ENCODE measurements at places on chromosomes 7 and 10.

- DNase-seq = no peak
These were observed 1.2 kb downstream of the PLOD3 start for GRCh38 chr7:101216001-101216859.

- DNase-seq = no peak
These were observed 691.8 kb downstream of the NXPH1 start for GRCh38 chr7:9125246-9125645.

DNA sequence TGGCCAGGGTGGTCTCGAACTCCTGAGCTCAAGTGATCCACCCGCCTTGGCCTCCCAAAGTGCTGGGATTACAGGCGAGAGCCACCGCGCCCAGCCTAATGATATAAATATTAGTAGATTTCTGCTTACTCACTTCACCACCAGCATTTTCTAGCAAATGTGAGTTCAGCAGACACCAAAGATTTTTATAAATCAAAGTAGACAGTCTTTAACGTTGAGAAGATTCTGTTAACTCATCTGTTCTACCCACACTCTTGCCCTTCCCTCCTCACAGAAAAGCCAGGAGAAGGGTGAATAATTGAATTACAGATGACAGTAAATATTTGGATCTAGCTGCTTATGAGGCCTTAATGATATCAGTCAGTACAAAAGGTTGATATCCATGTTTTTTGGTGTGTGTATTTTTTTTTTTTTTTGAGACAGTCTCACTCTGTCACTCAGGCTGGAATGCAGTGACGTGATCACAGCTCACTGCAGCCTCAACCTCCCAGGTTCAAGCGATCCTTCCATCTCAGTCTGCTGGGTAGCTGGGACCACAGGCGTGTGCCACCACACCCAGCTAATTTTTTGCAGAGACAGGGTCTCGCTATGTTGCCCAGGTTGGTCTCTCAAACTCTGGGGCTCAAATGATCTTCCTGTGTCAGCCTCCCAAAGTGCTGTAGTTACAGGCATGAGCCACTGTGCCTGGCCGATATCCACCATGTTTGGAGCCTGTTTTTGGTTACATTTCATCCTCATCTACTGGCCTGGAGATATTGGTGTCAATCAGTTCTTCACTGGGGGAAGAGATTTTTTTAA is 120.5 kb downstream of the CUX1 start:
- no peak for DNase-seq

DNA sequence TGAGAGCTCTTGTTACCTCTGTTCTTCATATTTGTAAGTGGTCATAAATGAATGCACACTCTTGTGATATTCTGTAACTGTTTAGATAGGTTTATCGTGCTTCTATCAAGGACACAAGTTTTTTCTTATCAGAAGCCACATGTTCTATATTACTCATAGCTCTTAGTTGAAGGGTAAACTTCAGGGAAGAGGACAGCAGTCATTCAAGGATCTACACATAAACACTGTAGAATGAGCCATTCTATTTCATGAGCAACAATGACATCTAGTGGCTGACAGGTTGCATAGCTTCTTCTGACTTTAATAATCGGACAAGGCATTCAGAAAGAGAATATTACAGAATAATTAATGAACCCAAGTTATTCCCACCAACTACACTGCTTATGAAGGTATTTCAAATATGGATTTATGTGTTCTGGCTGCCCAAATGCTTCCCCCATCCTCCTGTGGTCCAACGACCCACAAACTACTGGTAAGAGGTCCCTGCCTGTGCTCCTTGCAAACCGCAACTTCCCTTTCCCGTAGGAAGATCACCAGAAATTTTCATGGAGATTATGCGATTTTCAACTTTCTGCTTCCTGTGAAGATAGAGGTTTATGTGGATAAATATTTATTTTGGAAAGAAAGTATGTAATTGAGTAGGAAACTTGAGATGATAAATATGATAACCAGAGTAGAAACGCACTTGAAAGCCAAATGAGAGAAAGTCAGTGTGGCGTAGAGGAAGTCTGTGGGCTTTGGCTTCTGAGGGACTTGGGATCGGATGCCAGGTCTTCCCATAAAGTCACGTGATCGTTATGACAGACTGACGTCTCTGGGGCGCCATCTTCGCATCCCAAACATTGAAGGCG is 16.8 kb upstream of the ABCB5 start:
- no peak for DNase-seq

DNA sequence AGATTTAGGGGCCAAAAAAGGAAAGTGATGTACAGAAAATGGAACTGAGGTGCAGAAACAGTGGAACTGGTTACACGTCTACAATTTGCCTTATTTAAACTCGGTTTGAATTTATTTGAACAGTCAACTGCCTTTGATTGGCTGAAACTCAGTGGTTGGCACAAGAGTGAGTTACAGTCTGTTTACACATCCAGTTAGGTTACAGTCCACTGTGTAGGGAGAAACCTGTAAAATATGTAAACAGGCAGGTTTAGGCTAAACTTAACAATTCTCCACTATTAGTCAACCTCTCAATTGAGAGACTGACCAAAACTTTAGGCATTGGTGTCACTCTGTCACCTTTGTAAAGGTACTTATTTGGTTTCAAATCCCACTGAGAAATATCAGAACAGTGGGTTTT is 40.3 kb upstream of the RELN start:
- no peak for DNase-seq

DNA sequence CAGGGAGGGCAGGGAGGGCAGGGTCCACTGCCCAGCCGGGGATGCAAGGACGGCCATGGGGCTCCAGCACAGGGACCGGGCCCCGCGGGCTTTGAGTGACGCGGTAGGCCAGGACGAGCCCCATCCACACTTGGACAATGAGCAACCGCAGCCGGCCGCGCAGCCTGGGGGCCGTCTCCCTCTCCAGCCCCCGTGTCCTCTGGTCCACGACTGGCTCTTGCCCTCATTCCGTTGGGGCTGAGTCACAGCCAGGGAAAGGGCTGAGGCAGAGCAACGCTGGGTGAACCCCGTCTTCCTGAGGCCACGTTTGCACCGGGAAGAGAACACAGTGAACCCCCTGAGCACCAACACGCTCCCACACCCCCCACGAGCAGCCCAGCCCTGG is 23.7 kb downstream of the SHH start:
- no peak for DNase-seq

- no peak for DNase-seq
These were observed 268.9 kb upstream of the KLF6 start for GRCh38 chr10:4053940-4054339.

GRCh38 chr7:84043661-84044191 is 150.9 kb downstream of the SEMA3A start:
- no peak for DNase-seq

GRCh38 chr10:75410132-75411005 is 8.8 kb upstream of the ZNF503 start:
- DNase-seq = no peak
